ENCODE measurements at places on chromosomes 3 and 15. TPM values are rescaled to one million over a fixed set of nuclear protein-coding genes. Genes with fewer than 3 reads are reported as not detected.

GRCh38 chr3:9397906-9398699, 688 bp downstream of the SETD5 start:
- DNase-seq = peak; percentile 55

DNA sequence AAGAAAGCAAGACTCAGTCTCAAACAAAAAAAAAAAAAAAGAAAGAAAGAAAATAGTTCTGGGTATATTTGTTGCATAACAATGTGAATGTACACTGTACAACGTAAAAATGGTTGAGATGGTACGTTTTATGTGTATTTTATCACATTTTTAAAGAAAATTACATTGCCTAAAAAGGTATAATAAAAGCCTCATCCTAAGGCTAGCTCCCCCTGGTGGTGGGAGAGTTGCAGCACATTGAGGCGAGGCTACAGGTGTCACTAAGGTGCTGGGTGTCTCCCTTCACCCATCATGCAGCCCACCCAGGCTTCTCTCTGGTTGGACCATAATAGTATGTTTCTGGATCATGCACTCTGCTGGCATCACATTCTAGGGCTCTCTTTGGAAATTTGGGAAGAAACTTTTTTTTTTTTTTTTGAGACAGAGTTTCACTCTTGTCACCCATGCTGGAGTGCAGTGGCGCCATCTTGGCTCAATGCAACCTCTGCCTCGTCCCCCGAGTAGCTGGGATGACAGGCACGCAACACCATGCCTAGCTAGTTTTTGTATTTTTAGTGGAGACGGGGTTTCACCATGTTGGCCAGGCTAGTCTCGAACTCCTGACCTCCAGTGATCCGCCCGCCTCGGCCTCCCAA, 12.4 kb upstream of the RAB11A start:
- peak; percentile 73 for DNase-seq

- no peak for DNase-seq
Observed at GRCh38 chr3:35617370-35617769, 22.0 kb upstream of the ARPP21 start.

DNA sequence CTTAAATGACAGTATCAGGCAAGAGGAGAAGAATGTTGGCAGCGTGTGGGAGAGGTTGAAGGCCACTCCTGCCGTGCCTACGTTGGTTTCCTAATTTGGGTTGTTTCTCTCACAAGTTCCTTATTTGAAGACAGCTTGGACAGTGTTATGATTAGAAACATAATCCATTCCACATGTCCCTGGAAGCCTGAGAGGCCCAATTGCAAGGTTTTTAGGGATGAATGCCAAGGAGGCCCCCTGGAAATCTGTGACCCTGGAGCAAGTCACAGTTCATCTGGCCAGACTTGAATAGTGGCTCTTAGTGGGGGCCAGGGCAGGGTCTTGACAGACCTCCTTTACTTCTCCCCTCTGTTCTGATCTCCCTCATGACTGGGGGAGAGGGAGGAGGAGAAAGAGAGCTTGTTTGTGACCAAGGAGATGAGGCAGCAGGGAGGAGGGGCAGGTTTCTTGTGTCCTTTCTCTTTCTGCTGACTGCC, 584.4 kb upstream of the TBL1XR1 start:
- DNase-seq = no peak

GRCh38 chr15:92158426-92158825, 235.3 kb upstream of the ST8SIA2 start:
- DNase-seq = no peak

GRCh38 chr3:188756241-188756640, 415.5 kb upstream of the TPRG1 start:
- DNase-seq = no peak

GRCh38 chr3:108098003-108098370, 7.2 kb upstream of the CD47 start:
- no peak for DNase-seq

GRCh38 chr15:60800299-60801072, 321.5 kb upstream of the ICE2 start:
- no peak for DNase-seq

DNA sequence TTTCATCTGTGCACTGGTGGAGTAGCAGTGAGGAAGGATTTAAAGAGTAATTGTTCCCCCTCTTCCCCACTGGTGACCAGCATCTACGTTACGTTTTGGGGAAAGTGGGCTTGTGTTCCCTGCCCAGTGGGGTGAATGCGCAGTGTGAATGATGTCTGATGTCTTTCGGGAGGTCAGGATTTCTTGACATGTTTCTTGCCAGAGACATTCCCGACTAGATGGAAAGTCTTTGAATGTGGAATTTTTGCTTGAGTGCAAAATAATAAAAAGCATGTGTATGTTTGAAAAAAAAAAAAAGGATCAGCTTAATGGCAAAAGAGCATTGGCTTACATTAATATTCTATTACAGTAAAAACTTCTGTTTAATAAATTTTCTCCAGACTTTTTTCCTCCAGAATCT, 632.2 kb downstream of the FOXP1 start:
- DNase-seq = no peak

DNA sequence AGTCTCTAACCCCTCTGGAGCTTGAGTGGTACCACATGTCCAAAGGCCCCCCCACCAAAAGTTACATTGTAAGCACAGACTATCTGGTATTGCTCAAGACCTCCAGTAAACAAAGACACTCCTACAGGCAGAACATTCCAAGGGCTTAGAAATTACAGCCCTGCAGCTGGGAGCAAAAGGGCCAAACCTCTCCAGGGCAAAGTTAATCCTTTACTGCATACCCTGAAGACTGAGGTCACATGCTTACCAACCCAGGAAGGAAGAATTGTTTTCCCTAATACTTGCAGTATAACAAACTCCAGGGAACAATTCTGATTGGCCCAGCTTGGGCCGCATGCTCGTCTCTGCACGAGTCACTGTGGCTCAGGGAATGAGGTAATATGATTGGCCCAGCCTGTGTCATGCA, 266.1 kb upstream of the NR2F2 start:
- DNase-seq = no peak

DNA sequence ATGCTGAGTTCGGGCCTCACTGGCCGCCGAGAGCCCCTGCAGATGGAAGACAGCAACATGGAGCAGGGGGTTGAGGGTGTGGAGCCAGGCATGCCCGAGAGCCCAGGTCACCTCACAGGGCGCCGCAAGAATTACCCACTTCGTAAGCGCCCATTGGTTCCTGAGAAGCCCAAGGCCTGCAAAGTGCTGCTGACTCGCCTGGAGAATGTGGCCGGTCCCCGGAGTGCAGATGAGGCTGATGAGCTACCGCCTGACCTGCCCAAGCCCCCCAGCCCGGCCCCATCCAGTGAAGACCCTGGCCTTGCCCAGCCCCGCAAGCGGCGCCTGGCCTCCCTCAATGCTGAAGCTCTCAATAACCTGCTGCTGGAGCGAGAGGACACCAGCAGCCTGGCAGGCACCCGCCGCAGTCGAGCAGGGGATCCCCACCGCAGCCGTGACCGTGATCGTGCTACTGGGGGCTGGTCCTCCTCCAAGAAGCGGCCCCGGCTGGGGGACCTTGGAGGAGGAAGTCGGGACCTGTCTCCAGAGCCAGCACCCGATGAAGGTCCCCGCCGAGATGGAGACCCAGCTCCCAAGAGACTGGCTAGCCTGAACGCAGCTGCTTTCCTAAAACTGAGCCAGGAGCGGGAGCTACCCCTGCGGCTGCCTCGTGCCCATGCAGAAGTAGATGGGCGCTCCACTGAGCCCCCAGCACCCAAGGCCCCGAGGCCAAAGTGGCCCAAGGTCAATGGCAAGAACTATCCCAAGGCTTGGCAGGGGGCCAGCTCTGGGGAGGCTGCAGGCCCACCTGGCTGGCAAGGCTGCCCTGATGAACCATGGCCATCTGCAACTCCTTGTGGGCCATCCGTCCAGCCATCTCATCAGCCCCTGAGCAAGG, 12.1 kb upstream of the CHST14 start:
- DNase-seq = no peak

DNA sequence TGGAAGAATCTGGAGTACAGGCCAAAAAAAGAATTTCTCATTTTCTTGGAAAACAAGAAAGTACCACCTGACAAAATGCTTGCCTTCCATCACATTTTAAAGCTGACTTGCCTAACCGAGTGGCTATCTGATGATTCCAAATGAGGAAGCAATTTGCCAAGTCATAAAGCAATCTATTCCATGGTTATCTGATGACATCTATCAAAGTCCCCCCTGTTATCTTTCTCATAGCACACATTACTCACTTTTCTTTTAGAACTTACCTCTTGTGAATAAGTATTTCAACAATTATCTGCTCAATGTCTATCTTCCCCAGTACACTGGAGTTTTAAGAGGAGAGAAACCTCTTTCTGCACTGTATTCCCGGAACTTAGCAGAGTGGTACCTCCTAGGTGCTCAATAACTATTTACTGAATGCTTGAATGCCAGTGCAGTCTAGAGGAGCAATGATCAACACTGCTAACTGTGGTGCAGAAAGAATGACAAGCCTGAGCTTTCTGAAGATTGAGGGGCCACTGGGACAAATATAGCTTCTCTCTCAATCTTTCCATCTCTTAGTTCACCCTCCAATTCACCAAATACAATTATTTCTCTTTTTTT, 186.3 kb upstream of the ATP11B start:
- DNase-seq = no peak

DNA sequence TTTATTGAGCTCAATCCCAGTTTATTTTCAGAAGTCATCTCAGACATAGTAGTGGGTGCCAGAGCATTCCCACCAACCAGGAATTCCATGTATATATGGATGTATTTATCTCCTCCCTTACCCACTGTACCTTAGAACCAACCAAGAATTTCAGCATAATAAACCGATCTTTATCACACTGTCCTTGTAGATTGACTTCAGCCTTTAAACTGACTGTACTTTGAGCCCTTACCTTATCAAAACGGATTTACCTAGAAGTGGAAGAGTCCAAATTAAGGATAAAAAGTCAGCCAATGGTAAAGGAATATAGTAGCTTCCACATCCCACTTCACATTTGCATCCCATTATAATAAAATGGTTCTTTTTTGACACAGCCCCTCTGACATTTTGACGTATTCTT, 37.9 kb downstream of the GATM start:
- no peak for DNase-seq

GRCh38 chr3:195755791-195756676, 35.3 kb downstream of the MUC20 start:
- peak; percentile 54 for DNase-seq

DNA sequence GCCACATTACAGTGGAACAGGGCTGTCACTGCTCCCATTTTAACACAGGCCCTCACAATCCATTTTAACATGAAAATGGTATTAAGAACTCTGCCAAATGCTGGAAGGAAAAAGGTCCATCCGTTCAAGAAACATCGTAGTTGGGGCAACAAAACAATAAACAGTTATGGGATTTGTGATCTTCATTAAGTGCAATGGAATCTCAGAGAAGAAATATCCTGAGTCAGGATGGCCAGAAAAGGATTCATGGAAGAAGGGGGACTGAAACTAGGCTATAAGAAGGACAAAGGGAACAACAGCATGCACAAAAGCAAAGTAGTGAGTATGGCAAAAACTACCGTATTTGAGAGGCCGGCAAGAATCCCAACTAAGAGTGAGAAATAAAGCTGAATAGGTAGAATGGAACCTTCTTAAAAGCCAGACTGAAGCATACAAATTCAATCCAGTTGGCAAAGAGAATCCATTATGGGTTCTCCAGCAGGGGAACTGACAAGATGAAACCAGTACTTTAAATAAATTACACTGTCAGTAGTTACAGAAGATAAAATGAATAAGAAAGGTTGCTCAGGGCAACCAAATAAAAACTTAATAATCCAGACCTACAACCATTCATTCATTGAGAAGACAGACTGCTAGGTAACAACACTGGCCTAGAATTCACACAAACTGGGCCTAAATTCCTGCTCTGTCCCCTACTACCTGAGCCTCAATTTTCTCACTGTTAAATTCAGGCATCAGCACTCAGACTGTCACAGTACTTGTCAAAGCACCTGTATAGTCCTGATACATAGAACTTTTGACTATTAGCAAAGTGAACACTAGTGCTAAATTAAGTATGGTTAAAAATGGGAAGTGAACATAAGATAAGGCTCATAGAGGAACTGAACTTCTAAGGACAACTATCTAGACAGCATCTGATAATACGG, 6.3 kb downstream of the TBL1XR1 start:
- DNase-seq = no peak

GRCh38 chr3:15347063-15347736, 14.8 kb upstream of the SH3BP5 start:
- no peak for DNase-seq

- DNase-seq = no peak
Observed at GRCh38 chr3:197023241-197023997, 6.2 kb downstream of the MELTF start.

GRCh38 chr3:39176025-39176714, 16.2 kb downstream of the XIRP1 start:
- peak; percentile 27 for DNase-seq

DNA sequence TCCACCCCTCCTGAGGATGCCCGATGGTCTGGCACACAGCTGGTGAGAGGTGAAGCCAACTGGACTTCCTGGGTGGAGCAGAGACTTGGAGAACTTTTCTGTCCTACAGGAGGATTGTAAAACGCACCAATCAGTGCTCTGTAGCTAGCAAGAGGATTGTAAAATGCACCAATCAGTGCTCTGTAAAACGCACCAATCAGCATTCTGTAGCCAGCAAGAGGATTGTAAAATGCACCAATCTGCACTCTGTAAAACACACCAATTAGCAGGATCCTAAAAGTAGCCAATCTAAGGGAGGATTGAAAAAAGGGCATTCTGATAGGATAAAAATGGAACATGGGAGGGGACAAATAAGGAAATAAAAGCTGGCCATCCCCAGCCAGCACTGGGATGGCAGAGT, 150.2 kb downstream of the CHSY1 start:
- no peak for DNase-seq

DNA sequence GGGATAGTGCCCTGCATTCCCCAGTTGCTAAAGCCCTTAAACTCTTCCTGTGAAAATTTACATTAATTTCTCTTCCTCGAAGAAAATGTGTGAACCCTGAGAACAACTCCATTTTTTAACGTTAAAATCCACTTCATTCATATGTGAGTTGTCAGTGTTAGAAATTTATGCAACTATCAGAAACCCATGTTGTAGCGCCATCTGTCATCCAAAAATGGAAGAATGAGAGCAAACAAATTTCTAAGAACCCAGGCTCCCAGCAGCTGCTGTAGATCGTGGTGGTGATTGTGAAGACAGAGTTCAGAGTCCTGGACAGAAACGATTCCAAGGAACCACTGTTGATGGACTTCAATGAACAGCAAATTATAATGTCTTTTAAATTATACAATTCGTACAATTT, 179.7 kb upstream of the NDN start:
- DNase-seq = no peak

GRCh38 chr3:65883613-65884012, 155.1 kb downstream of the MAGI1 start:
- no peak for DNase-seq

The LSM3 gene
- total RNA-seq = 14.3 TPM

The NPAP1 gene
- total RNA-seq = not detected

The MYRIP gene
- total RNA-seq = not detected

The CCR3 gene
- total RNA-seq = 1.9 TPM
